ENCODE measurements at places on chromosomes 13 and 19.

DNA sequence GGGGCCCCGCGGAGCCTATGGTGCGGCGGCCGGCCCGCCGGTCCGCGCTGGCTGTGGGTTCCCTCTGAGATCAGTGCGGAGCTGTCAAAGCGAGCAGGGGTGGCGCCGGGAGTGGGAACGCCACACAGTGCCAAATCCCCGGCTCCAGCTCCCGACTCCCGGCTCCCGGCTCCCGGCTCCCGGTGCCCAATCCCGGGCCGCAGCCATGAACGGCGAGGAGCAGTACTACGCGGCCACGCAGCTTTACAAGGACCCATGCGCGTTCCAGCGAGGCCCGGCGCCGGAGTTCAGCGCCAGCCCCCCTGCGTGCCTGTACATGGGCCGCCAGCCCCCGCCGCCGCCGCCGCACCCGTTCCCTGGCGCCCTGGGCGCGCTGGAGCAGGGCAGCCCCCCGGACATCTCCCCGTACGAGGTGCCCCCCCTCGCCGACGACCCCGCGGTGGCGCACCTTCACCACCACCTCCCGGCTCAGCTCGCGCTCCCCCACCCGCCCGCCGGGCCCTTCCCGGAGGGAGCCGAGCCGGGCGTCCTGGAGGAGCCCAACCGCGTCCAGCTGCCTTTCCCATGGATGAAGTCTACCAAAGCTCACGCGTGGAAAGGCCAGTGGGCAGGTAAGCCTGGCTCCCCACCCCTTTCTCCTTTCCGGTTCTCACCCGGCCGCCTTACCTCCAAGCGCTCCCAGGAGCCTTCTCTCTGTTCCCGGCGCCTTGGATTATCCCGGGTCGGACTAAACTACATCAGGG, at the start of gene PDX1:
PDX1 (plus strand) TSS at position 67 of the 743 bp plus-strand sequence; CDS start at position 206, 139 bp downstream.
- no peak for DNase-seq

DNA sequence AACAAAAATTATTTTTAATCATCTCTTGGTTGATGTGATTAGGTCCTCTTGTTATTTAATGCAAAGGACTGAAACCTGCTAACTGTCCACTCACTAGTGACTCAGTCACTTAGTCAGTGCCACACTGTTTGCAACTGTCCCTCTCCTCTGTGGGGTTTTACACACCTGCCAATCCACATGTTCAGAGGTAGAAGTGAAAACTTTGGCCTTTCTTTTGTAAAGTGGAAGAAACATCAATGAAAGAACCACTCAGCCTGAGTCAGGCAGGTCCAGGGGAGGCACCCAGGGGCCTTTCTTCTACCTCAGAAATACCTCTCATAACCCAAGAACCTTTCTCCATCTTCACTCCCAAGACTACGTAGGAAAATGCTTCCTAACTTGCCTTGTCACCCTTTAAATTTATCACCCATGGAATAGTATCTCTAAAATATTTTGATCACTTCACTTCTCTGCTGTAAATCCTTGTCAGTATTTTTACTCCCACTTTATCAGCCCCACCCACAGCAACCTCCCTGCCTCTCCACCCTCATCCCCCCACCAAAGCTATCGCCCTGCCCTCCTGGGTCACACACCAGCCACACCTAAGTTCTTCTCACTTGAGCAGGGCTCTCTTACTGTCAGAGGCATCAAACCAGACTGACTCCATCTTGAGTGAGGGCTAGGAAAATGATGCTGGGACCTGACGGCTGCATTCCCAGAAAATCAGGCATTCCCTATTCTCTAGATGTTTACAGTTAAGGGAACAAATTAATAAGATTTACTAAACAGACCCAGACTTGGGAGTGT, 29.6 kb upstream of the EEF1AKMT1 start:
- no peak for DNase-seq

GRCh38 chr13:82878536-82878935, 1003.7 kb downstream of the SLITRK1 start:
- no peak for DNase-seq

DNA sequence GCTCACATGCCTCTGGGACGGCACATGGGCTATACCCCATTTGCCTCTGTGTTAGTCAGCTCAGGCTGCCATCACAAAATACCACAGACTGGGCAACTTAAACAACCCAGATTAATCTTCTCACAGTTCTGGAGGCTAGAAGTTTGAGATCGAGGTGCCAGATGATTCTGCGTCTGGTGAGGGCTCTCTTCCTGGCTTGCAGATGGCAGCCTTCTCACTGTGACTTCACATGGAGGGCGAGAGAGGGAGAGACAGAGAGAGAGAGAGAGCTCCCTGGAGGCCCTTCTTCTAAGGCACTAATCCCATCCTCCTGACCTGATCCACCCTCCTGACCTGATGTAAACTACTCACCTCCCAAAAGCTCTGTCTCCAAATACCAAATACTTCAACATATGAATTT, 55.0 kb downstream of the GPR12 start:
- DNase-seq = no peak

GRCh38 chr13:86562866-86563265, 763.6 kb upstream of the SLITRK6 start:
- DNase-seq = no peak

- no peak for DNase-seq
Measured at GRCh38 chr13:25923217-25924085, 128.4 kb downstream of the SHISA2 start.

DNA sequence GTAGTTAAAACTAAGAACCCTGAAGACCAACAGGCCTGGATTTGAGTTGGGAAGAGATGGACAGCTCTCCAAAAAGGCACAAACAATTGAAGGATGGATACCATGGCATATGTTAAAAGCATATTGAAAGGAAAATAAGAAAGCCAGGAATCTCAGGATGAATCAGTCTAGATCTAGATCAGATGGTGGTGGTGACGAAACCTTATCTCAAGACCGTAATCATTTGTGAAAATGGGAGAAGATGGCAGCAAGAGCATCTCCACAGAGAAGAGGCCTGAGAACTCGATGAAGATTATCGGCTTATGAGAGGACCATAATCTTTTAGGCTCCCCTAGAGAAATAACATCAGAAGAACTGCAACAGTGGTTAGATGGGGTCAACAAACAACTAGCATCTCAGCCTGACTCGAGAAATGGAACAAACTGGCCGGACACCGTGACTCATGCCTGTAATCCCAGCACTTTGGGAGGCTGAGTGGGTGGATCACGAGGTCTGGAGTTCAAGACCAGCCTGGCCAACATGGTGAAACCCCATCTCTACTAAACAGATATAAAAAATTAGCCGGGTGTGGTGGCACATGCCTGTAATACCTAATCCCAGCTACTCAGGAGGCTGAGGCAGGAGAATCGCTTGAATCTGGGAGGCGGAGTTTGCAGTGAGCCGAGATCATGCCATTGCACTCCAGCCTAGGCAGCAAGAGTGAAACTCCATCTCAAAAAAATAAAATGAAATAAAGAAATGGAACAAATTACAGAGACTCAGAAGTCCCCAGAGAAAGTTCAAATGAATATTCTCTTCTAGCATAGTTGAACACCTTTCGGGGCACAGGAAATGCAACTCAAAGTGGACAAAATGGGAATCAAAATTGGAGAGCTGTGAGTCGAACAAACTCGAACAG, 47.6 kb downstream of the FOXO1 start:
- no peak for DNase-seq

- no peak for DNase-seq
Measured at GRCh38 chr13:94369972-94370436, 109.5 kb downstream of the DCT start.

DNA sequence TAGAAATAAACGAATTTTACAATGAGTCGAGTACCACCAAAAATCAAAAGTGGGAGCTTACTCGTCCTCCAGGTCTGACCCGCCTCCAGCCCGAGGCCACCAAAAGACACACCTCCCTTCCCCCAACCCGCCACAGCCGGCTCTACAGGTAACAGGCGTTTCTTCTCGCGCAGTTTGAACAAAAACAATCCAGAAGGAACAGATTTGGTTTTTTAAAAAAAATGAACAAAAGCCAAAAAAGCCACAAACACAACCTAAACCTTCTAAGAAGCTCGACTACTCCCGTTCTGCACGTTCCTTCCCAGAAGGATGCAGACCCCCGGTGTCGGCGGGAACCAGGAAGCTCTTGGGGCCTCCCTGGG, 671 bp downstream of the ZDHHC20 start:
- DNase-seq = no peak

GRCh38 chr13:44151474-44151873, 222.2 kb upstream of the SERP2 start:
- no peak for DNase-seq

GRCh38 chr19:43584484-43584883, 8.9 kb downstream of the PINLYP start:
- no peak for DNase-seq

DNA sequence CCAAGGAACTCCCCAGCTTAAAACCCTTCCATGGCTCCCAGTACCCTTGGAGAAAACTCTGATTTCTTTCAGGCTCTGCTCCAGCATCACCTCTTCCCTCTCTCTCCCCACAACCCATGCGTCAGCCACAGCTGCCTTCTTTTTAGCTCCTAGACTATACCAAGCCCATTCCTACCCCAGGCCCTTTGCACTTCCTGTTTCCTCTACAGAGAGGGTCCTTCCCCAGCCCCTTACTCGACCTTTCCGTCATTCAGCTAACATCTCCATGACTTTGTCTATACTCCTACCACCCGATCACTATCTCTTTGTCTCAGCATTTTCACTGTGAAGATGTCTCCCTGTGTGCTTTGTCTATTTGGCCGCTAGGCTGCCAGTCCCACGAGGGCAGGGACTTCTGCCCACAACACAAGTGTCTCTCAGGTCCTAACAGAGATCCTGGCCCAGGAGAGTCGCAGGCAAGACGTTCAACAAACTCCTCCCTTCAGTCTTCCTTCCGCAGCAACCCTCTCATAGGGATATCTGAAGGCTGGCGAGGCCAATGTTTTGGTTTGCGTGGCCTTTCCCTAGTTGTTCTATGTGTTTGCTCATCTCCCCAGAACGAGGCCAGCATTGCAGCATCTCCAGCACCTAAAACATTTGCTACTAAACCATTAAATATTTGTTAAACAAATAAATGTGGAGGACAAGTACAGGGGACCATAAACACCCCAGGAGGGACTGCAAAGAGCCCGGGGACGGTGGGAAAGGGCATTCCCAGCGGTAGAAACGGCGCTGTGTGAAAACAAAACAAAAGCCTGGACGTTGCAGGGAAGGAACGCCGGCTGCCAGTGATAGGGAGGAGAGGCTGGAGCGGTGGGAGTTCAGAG, 816 bp downstream of the CCNP start:
- no peak for DNase-seq

DNA sequence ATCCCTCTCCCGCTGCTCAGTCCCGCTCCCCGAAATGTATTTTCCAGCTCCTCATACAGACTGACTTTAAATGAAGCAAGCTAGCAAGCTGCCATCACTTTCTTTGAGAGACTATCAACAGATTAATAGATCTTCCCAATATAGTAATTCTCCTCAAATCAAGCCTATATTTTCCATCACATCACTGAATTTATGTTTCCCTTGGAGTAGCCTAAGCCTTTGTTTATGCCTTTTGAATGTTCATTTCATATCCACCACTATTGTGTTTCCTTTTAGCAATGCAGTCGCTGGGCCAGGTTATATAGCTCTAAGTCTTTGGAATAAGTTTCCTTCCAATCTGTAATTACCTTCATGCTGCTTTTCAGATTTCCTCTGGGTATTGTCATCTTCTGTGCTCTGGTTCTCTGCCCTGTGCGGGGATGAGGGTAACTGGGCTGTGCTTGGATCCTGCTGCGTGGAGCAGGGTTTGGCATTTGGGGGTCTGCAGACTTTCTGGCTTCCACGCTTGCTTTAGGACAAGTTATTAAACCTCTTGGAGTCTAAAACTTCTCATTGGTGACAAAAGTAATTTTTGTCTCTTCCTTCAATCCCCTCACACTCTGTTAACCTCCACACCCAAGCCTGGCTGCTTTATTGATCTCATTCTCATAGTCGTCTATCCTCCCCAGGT, 256.9 kb downstream of the DLEU7 start:
- DNase-seq = no peak

DNA sequence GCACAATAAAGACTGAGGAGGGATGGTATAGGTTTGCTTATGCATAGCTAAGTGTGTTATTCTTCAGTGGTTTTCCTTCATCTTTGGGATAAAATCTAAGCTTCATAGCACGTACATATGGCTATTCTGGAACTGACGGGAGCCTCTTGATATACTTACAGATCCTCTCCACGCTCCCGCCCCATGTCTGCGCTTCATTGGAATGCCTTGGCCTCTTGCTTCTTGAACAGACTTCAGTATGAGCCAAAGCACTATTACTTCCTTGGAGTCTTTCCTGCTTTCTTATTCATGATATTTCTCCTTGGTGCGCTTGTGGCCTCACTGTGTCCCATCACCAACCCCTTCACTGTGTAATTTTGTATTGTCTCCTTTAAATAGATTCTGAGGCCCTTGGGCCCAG, 111.1 kb upstream of the RNF113B start:
- no peak for DNase-seq

- no peak for DNase-seq
Measured at GRCh38 chr19:55443045-55443823, at the start of gene SHISA7. TSS of gene SHISA7 (minus strand) at chr19:55443300. CDS start at chr19:55442863, 437 bp downstream.

- DNase-seq = no peak
Measured at GRCh38 chr19:47093841-47094240, 19.7 kb downstream of the ZC3H4 start.

DNA sequence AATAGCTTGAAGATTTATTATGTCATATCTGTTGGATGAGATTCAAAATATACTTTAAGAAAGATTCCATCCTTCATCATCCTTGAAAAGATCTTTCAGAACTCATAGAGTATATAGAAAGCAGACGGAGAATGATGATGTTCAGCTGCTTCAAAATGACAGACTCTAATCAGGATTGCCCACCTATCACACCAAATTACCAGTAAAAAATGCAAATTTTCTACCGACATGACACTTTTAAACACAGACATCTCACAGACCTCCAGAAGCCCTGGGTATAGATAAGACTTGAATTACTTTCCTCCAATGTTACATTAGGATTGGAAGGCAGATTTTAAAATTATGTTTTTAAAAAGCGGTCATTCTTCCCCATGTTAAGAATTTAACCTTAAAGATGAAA, 235.5 kb downstream of the GPC6 start:
- DNase-seq = no peak

GRCh38 chr19:3094601-3095440, 659 bp downstream of the GNA11 start:
- DNase-seq = no peak

DNA sequence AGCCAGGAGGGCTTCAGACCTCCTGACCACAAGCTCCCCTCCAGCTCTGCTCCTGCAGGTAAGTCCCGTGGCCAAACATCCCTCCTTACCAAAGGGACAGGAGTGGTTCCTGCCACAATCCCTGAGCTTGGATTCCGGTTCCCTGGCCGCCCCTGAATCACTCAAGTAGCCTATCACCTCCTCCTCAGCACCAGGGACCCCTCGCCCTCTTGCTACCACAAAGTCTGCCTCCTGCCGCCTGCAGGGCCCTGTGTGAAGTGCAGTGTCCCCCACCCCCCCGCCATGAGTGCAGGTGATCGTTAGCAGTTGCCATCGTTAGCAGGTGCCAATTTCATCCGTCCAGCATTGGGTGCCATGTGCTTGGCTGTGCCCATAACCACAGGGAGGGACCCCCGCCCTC, 40.8 kb upstream of the RANBP3 start:
- DNase-seq = no peak

DNA sequence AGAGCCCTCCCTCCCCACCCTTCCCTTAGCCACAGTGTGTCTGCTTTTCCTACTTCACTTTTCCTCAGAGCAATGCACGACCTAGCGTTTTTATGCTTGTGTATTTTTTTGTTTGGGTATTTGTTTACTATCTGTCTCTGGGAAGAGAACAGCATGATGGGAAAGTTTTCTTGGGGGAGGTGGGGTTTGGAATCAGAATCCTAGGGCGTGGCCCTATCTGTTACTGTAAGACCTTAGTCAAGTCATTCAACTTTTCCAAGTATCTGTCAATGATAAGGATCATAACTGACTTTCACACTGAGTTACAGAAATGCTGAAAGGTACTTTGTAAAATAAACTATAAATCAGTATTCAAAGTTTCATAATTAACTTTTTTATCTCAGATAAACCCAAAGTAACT, 146.3 kb upstream of the WASF3 start:
- DNase-seq = no peak

All from CMK (cell line).